Astrocyte (in vitro differentiated cells and primary cell): ENCODE measurements at places on chromosomes 12 and 14. TPM values are rescaled to one million over a fixed set of nuclear protein-coding genes. Genes with fewer than 3 reads are reported as not detected.

RPL10L gene
- not detected in 2 replicates for total RNA-seq

DNA sequence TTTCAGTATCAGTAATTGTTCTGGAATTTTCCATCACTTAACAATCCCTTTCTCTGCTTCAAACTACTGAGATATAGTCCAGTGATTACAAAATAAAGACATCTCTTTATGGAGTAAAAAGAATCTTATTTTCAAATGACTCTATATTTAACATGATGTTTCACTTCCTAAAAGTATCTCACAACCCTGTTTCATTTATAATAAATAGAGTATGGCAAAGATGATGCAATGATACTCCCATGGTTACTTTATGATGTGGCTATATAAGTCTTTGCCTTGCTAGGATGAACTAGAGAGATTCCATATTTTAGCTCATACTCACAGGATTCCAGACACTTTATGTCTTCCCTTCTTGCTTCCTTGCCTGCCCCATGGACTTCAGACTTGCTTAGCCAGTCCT, 953.5 kb upstream of the MDGA2 start:
- no peak for DNase-seq

DNA sequence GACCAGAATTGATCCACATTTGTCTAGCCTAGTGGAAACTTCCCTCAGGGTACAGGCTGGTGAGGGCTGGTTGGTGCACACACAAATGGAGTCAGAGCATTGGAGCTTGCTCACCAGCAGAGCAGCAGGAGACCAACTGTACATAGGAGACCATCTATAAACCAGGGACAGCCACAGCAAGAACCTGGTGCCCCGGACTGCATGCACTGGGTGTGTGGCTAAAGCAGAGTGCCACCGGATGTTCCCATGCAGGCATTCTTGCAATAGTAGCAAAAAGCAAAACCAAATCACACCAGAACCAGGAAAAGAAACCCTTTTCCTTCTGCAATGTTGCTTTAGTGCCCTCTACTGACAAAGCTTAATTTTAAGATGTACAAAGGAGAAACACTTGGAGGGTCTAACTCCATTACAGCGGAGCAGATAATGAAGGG, 136.4 kb downstream of the MDGA2 start:
- DNase-seq: no peak

PLEKHD1 gene
- 0.05 and 0.14 TPM in 2 replicates for total RNA-seq
